Stimulated activated CD8-positive, alpha-beta memory T cell treated with anti-CD3 and anti-CD28 coated beads, Interleukin-4, amount 100 ng/mL, for 4 hours (primary cell): ENCODE measurements at places on chromosomes 4 and X.

DNA sequence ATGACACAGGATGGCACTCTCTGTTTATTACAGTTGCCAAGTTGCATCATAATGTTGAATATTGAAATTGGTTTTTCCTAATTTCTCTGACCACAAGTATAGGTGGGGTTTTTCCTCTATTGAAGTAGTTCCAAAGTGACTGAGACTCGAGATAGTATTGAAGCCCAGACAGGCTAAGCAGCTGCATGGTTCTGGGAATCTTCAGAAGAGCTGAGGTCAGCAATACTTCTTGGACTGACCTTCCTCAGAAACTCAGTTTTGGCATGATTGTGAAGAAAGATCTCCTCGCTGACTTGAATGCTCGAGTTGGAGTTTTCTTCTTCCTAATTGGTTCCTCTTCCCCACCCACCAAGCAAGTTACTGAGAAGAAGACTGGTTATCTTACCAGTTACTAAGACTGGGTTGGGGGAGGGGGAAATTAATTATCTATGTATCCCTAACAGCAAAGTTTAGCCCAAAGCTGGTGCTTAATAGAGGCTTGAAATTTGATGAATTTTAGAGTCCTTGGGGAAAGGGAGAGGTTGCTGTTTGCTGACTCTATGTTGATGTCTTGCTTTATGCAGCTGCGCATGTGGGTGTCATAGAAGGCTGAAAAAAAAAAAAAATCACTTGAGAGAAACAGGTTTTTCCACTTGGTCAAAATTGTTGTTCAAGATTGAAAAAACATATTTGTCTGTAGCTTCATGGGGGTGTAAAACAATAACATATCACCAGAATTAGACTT lies 91.1 kb downstream of the P2RY10 start:
- DNase-seq: no peak

- DNase-seq: no peak
Observed at GRCh38 chrX:151084454-151084853, 91.9 kb upstream of the GPR50 start.

DNA sequence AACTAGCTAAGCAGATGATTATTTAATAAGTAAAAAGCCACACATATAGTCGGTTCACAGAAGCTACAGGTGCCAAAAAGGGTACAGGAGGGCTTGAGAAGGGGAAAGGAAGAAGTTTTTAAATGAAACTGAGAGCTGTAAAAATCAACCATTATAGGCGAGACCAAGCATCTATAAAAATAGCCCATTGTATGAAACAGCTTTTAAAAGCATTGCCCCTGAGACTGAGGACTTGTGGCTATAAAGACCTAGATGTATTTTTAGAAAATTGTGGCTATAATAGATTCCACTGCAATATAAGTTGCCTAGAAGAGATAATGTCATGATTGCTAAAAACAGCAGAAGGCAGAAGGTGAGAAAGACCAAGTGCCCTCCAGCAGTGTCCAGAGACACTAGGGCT lies 15.0 kb upstream of the TTC29 start:
- no peak for DNase-seq

GRCh38 chrX:78514852-78515251 lies 144.3 kb downstream of the RTL3 start:
- DNase-seq: no peak

DNA sequence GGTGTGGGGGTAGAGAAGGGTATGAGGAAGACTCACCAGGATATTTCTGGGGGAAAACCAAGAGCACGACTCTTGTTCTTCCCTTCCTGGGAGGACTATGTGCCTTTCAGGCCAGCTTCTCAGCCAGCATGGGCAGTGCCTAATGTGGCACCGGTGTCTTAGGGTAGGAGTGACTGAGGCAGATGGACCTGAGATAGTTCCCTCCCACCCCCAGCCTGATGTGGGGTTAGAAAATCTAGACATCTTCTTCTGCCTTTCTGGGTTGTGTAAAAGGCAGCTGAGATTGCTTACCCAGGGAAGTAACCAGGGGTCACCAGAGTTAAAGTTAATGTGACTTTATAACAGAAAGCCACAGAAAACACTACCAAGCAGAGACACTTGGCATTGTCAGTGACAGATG lies 127.3 kb downstream of the TMA16 start:
- no peak for DNase-seq

DNA sequence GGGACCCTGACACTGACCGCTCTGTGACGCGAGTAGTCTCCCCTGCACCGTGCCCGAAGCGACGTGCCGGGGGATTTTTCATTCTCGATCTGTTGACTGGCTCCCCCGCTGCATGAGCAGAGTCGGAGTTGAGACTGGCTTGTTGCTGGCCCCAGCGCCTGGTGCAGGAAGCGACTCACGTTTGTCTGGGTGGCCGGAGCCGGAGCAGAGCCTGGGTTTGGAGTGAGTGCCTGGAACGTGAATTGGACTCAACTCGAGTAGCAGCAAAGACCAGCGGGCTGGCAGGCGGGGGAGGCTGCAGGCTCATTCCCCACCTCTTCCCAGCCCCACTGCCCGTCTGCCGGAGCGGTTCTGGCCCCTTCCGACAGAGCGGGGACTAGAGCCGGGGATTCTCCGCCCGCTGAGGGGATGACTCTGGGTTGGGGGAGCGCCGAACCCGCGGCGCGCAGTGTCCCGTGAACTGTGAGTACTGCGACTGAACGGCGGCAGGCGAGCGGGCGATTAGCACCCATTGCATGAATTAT lies 554 bp downstream of the PCDH7 start:
- no peak for DNase-seq

DNA sequence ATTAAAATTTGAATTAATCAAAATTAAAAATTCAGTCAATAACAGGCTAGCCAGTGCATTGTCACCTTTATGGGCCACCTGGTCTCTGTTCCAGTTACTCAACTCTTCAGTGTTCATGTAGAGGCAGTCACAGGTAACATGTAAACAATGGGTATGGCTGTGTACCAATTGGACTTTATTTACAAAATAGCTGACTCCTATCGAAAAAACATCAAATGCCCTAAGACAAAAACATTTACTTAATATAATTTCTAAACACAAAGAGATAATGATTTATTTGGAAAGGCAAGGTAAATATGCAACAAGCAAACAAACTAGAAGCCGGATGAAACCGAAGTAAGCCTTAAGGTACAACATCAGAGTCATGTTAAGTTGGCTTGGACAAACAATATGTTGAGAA lies 8.8 kb downstream of the TMEM150C start:
- DNase-seq: no peak

GRCh38 chr4:60757986-60758680 lies 442.0 kb upstream of the ADGRL3 start:
- DNase-seq: no peak

GRCh38 chr4:149735796-149736195 lies 79.8 kb downstream of the IQCM start:
- DNase-seq: no peak

GRCh38 chrX:121581885-121582284 lies 534.5 kb downstream of the GLUD2 start:
- DNase-seq: no peak

GRCh38 chrX:40700640-40701342 lies 34.6 kb downstream of the MED14 start:
- no peak for DNase-seq

GRCh38 chr4:102687373-102687981 lies 73.3 kb downstream of the MANBA start:
- no peak for DNase-seq

DNA sequence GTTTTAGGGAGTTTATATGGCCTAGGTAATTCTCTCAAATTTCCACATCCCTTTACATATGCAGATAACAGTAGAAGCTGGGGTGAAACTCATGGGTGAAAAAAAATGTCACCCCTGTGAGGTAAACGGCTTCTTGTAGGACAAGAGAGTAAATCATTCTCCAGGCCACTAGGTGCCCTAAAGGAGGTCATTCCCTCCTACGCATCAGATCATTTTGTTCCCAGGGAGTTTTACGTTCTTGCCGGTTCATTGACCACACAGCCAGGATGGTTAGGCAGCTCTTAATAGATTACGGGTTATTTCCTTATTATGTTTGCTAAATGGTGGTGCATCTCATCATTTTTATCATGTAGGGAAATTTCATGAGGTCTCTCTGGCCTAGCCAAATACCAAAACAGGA lies 225.8 kb upstream of the NOCT start:
- DNase-seq: no peak

GRCh38 chr4:100124715-100125114 lies 65.6 kb downstream of the DDIT4L start:
- DNase-seq: no peak

- DNase-seq: no peak
Observed at GRCh38 chrX:19954335-19955096, 36.3 kb downstream of the BCLAF3 start.

- no peak for DNase-seq
Observed at GRCh38 chrX:103360916-103361315, 4.6 kb downstream of the TCEAL9 start.

GRCh38 chr4:145285928-145286327 lies 105.5 kb upstream of the OTUD4 start:
- DNase-seq: no peak

DNA sequence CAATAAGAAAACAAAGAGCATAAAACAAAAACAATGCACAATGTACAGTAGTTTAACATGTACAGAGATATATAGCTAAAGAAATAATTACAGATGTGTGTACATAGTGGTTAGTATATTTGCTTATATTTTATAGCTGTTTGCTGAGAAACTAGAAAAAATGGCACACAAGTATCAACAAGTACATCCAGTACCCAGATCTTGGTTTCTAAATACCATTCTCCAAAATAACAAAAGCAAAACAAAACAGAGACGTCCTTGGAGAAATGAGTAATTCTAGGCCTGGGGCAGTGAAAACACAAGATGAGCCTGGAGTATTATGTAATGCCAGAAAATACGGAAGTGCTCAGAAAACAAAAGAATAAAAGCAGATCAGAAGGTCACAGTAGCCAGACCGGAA lies 189.6 kb downstream of the TMEM47 start:
- DNase-seq: no peak

GRCh38 chrX:136652822-136653723 lies 5.1 kb downstream of the CD40LG start:
- no peak for DNase-seq

GRCh38 chr4:145048817-145049216 lies 49.2 kb downstream of the ANAPC10 start:
- no peak for DNase-seq

- no peak for DNase-seq
Observed at GRCh38 chr4:53919535-53919934, 144.9 kb downstream of the CHIC2 start.

DNA sequence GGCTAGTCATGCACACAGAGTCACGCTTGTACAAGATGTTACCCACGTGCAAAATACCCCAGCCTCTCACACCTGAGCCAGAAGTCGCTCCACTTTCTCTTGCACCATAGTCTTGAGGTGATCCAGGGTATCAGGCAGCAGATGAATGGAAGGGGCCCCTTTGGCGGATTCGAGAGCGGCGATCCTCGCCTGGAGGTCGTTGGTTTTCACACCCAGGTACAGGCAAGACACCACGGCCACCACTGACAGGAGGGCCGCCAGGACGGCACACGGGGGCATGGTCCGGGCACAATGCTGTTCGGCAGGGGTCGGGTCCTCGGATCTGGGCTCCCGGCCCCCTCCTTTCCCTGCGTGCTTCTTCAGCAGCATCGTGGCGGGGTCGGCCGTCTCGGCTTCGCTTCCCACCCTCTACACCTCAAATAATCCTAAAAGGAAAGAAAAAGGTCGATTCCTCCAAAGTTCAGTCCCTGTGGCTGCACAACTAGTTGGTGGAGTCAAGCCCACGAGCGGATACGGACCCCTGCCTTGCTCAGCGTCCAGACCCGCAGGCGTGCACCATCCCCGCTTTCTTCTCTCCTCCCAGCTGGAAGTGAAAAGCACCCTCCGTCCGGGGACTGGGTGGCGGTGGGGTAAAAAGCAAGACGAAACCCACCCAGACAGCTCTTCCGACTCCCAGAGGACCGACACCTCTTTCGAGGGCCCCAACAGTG lies 652 bp downstream of the COL25A1 start:
- no peak for DNase-seq

GRCh38 chrX:20547611-20548051 lies 280.9 kb upstream of the RPS6KA3 start:
- no peak for DNase-seq

DNA sequence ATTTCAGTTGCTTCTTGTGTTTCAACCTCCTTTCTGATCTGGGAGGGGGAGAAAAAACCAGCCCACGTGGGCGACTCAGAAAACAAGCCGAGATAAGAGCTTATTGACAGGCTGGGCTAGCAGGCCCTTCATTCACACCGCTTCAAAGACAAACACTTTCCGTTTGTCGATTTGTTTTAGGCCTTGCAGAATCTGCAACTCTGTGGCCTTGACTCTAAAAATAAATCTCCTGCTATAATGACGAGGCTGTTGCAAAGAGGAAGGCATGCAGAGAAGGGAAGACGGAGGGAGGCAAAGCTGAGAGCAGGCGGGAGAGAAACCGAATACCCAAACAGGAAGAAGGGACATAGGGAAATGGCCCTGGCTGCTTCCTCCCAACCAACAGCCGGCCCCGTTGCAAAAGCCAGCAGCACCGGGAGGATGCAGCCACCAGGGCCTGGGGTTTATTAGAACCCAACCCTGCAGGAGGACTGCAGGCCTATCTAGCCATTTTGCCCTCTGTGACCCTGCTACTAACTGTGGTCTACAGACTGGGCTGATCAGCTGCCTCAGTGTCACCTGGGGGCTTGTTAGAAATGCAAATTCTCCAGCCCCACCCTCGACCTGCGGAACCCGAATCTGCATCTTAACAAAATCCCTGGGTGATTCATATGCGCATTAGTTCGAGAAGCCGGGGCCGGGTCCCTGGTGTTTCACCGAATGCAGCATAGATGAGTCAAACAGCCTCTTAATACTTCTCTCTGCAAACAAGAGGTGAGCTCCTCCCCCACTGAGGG lies 325.5 kb downstream of the BCOR start:
- DNase-seq: no peak

DNA sequence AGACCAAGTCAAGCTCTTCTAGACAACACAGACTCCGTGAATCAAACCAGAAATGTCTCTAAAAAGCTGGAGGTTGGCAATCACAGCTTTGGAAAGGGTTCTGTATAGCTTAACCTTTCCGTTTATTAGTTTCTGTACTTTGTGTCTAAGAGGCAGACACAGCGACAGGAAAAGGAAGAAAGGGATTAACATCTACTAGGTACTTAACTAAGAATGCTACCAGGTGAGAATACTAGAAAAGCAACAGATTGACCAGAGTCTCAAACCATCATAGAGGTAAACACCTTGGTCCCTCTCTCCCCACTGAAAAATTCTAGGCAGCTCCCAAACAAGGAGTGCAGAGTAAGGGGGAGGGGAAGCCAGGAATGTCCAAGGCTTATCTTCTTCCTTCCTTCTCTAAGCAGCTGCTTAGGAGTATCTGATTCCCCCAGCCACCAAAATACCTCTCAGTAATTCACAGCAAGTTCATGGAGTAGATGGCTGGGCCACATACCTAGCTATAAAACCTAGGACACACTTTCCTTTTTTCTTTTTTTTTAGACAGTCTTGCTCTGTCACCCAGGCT lies 80.8 kb downstream of the APBB2 start:
- no peak for DNase-seq

GRCh38 chr4:146333895-146334262 lies 119.5 kb downstream of the REELD1 start:
- no peak for DNase-seq
